ENCODE measurements at places on chromosomes 7 and 10. TPM values are rescaled to one million over a fixed set of nuclear protein-coding genes. Genes with fewer than 3 reads are reported as not detected.

Gene GLI3
- total RNA-seq = not detected

Gene ELFN1
- total RNA-seq = not detected

Gene VDAC2
- total RNA-seq = 152 TPM

Gene HOXA1
- 0.92 TPM for total RNA-seq

GRCh38 chr10:43202224-43202656, 64.0 kb downstream of the CSGALNACT2 start:
- peak; percentile 75 for DNase-seq

DNA sequence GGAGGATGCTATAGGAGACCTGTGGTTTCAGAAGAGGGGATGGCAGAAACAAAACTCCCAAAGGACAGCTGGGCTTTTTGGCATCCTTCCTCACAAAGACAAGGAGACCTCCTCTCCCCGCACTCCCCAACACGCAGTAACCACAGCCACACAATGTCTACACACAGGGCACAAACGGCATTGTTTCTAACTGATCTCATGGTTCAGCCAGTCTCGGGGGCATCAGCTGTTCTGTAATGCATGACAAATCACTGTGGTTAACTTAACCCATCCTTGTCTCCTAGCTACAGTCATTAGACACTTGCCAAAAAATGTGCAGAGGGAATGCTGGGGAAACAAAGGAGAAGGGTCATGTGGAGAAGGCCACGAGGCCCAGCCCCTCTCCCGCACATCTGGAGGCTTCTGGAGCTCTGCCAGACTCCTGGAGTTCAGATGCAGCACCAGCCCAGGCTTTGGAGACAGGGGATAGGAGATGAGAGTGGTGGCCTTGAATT, 7.6 kb upstream of the ADAMTS14 start:
- no peak for DNase-seq

- DNase-seq = peak; percentile 18
Measured at GRCh38 chr10:31143331-31143935, 111.8 kb upstream of the ZNF438 start.

- DNase-seq = no peak
Measured at GRCh38 chr10:112539340-112539739, 92.3 kb downstream of the VTI1A start.

DNA sequence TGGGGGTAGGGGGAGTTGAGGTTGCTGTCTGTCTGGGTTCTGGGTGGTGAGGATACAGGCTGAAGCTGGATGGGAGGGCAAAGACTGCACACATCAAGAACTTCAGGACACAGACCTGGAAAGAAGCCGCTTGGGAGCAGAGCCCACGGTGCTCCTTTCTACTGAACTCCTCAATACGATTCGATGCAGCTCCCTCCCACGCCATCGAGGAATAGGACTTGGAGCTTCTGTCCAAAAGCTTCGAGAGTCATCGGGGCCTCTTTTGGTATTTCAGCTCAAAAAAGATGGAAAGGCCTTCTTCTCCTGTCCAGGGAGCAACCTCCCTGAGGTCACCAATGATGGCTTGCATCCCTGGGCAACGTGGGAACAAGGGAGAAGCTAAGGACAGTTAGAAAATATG, 407.1 kb upstream of the MGMT start:
- peak; percentile 1 for DNase-seq
